ENCODE measurements at places on chromosomes 11 and 22.
A peak's percentile ranks its signal among the peaks of the same experiment; 100 is the strongest.

GRCh38 chr11:1305063-1305495 lies 4.4 kb downstream of the TOLLIP start:
- no peak for DNase-seq

DNA sequence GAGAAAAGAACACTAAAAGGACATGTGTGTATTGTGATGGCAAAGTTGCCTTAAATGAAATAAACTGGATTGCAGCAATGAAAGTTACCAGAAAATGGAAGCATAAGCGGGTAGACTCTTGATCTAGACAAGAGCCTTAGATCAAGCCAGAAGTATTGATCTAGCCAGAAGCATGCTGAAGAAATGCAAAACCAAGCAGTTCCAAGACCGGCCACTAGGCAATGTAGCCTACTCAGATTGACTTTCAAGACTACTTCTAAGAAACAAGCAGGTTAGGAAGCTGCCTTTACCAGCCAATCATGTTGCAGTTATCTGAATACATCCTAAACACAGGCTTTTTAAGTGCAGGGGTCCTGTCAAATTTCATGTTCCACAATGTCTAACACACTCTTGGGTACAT lies 54.6 kb downstream of the KCNA4 start:
- no peak for DNase-seq

- DNase-seq = no peak
These were observed 81.5 kb downstream of the WT1 start for GRCh38 chr11:32353884-32354283.

GRCh38 chr11:108846009-108846408 lies 181.1 kb downstream of the DDX10 start:
- DNase-seq = no peak

DNA sequence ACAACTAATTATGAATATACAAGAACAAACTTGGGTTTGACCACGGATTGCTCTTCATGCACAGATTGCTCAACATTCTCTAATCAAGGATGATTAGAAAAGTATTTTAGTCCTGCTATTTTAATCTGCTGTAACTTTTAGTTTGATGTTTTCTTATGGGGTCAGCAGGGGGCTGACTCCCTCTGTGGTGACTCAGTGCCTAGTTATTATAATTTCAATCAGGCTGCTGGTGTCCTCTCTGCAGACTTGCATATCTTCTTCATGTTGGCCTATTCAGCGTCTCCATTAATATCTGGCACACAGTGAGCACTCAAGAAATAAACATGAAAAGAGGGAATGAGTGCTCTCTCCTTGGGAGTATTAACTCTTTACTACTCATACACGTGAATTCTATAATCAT lies 223.8 kb upstream of the DDI1 start:
- DNase-seq = no peak

DNA sequence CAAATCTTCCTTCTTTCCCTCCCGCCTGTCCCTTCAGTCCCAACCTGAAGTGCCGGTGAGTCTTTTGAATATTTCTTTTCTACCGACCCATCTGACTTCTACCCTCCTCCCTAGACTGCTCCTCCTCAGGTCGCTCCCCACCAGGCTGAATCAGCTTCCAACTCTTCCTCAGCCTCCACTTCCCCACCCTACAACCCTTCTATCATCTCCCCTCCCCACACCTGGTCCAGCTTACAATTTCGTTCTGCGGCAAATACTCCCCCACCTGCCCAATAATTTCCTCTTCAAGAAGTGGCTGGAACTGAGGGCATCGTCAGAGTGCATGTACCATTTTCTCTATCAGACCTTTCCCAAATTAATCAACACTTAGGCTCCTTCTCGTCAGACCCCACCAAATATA lies 2.5 kb upstream of the NDUFC2 start:
- DNase-seq = no peak

DNA sequence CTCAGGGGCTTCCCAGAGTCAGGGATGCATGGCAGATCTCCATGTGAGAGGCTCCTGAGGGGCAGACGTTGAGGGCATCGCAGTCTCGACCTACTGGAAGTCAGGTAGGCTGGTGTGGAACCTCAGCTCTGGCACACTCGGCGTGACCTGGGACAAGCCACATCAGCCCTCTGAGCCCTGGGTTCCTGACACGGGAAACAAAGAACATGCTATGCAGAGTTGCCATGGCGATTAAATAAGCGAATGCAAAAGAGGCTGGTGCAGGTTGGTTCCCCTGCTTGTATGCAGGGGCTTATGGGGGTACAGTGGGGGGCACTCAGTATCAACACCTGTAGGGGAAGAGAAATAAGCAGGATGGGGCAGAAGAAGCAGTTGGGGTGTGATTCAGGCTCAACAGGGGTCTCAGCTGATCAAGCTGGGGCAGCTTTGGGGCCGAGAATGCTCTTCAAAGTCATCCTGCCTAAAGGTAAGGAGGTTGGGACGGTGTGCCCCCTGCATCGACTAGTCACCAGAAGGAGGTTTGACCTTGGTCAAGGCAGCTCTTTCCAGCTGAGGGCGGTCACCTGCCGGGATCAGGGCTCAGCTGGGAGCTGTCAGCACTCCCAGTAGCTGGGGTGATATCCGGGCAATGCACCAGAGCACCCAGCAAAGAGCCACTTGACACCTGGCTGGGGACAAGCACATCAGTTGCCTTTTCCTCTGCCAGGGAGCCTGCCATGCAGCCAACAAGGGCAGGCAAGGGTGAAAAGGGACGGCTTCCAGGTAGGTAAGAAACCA lies 442.7 kb downstream of the MIAT start:
- no peak for DNase-seq

- DNase-seq = no peak
These were observed 3.9 kb downstream of the MAML2 start for GRCh38 chr11:96338910-96339705.

GRCh38 chr11:45929486-45930030 lies 7.1 kb downstream of the LARGE2 start:
- peak; percentile 16 for DNase-seq

- no peak for DNase-seq
These were observed 411 bp downstream of the SIGIRR start for GRCh38 chr11:414318-414857.

GRCh38 chr11:33920838-33921613 lies 29.1 kb upstream of the LMO2 start:
- DNase-seq = no peak

DNA sequence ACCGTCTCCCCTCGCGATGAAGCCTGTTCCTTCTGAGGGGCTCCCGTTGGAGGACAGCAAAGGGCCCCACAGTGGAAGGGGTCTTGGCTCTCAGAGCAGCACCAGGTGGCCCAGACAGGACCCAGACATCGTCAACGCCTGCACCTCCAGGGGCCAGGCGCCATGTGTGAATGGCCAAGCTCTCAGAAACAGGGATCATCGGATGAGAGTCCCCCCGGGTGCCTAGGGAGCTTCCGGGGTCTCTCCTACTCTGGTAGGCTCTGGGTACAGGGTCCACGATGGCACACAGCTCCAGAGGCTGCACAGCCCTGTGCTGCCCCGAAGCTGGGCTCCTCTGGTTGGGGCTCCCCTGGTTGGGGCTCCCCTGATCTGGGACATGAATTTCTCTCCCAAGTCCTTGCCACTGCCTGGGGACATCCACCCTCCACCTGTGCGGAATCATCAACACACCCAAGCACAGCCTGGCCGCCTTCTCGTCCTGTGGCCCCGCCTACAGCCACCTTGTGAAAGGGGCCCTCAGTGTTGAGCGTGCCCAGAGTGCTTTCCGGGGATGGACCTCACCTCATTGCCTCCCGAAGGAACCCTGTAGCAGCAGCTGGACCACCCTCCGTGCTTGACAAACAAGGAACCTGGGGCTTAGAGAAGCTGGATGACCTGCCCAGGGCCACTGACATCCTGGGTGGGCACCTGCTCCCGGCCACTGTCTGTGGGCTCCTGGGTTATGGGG lies 929.0 kb downstream of the BRD1 start:
- DNase-seq = no peak

DNA sequence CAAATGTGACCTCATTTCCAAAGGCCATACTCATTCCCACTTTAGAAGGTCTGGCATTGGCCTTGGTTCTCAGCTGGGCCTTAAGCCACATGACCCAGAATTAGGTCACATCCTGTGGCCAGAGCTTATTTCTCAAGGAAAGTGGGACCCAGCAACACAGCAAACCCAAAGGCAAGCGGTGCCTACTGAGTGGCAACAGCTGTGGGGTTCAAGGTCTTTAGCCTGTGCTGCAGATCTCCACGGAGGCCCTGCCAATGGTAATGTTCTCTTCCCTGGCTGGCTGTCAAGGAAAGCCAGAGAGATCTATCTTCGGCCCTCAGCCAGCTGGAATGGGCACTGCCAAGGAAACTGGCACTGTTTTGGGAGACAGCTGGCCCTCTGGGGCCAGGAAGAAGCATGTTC lies 41.5 kb upstream of the TP53I11 start:
- DNase-seq = no peak

- no peak for DNase-seq
These were observed 60.6 kb downstream of the MED15 start for GRCh38 chr22:20567993-20568417.

- DNase-seq = no peak
These were observed 790.2 kb downstream of the TBC1D22A start for GRCh38 chr22:47552541-47553205.

Measured in D721Med (cell line).